ENCODE measurements at places on chromosomes 5 and 9.

DNA sequence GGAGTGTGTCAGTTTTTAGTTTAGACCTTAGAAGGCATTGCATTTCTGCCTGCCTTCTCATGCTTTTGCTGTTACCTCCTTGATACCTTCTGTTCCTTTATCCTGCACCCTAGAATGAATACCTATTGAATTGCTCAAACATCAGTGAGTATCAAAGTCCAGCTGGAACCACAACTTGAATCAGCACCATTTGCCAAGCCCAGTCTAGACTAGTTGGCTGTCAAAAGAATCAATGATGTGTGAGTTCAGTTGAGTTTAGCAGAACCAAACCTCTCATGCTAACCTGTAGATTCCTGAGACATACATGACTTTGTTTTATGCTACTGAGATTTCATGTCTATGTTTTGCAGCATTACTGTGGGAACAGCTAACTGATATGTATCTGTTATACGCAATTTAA lies 116.6 kb downstream of the FAM170A start:
- DNase-seq = no peak

- peak; percentile 75 for DNase-seq
These were observed 64.0 kb downstream of the RETREG1 start for GRCh38 chr5:16552666-16553343.

- DNase-seq = no peak
These were observed 98.4 kb downstream of the FBXL7 start for GRCh38 chr5:15598294-15598902.

- no peak for DNase-seq
These were observed 545.9 kb downstream of the RAB3C start for GRCh38 chr5:59128646-59129290.

DNA sequence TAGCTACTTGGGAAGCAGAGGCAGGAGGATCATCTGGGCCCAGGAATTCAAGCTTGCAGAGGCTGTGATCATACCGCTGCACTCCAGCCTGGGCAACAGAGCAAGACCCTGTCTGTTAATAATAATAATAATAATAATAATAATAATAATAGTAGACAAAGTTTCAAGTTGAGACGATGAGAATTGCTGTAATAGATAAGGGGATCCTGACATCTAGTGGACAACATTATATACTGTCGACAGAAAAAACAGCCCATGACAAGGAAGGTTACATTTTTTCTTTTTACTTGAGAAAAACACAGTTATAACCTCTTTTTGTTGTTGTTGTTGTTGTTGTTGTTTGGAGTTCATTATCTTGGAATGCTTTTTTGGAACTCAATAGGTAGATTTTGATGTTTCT lies 35.3 kb downstream of the NDFIP1 start:
- DNase-seq = no peak
